ENCODE measurements at places on chromosomes 6 and 20. TPM values are rescaled to one million over a fixed set of nuclear protein-coding genes. Genes with fewer than 3 reads are reported as not detected.

The IL20RA gene
- polyA plus RNA-seq = 8.6 TPM

DNA sequence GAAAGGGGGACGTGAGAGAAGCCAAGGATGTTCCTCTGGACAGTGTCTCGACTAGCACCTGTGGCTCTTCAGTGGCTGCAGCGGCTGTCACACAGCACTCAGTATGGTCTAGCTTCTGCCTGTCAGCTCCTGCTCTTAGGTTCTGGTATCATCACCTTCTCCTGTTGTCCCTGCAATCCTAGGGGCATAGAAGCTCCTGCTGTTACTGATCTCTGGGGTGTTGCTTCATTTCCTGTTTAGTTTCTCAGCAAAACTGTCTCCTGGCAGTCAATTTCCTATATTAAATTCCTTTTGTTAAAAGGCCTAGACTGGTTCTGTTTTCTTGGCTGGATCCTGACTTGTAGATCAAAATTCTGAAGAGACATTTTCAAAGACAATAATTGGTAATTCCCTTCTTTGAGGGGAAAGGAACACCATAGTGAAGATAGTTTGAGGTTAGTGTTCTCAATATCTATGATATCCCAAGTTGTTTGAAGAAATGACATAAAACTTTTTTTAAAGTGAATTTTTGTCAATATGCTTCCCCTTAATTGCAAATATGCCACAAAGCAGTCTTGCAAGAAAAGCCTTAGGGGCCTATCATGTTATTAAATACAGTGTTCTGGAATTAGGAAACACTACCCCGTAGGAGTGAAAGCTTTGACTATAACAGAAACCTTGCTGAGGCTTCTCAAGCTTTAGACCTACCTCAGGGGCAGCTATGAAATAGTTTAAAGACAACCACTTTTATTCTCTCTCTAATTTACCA, 148.5 kb downstream of the KIF6 start:
- no peak overlapping the region for H3K4me3 ChIP-seq
- no peaks in the 10 kb centered on the region for H3K36me3 ChIP-seq
- no peaks in the 10 kb centered on the region for H3K4me1 ChIP-seq
- H3K27me3 ChIP-seq = no peaks in the 10 kb centered on the region

The SPDEF gene
- polyA plus RNA-seq = 11.8 TPM

- H3K27me3 ChIP-seq = no peaks in the 10 kb centered on the region
- DNase-seq = no peak
- no peak overlapping the region for H3K4me3 ChIP-seq
- no peaks in the 10 kb centered on the region for H3K36me3 ChIP-seq
- no peak overlapping the region for H3K27ac ChIP-seq
Measured at GRCh38 chr6:163327165-163327880, 87.2 kb upstream of the QKI start.

DNA sequence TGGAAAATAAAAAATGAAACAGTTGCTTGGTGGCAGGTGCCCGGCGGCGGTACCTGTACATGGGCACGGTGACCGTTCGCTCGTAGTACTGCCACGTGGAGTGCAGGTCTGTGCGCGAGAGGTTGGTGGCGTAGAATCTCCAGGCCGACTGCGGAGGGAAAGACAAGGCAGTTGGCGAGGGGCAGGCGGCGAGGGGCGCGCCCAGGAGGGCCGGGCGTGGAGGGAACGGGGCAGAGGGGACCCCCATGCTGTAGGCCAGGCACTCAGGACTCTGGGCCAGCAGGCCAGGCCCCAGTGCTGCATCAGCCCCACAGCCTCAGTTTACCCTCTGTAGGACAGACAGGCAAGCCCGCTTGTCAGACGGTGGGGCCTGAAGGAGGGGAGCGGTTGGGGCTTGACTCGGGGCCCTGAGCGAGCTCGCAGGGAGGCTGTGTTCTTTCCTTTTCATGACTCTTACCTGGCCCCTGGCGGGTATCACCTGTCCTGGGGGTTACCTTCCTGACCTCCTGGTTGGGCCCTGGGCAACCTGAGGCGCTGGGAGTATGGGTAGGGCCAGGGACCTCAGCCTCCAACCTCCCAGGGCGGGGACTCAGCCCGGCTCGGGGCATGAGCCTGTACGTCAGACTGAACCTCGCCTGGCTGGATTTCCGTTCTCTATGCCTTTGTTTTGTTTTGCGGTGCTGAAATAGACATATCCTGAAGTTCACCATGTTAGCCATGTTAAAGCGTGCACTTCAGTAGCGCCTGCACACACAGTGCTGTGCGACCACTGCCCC, 38.5 kb downstream of the KCNQ2 start:
- H3K4me3 ChIP-seq = no peak overlapping the region
- peaks cover 3% of the 10 kb centered on the region for H3K4me1 ChIP-seq
- no peak overlapping the region for H3K27ac ChIP-seq

DNA sequence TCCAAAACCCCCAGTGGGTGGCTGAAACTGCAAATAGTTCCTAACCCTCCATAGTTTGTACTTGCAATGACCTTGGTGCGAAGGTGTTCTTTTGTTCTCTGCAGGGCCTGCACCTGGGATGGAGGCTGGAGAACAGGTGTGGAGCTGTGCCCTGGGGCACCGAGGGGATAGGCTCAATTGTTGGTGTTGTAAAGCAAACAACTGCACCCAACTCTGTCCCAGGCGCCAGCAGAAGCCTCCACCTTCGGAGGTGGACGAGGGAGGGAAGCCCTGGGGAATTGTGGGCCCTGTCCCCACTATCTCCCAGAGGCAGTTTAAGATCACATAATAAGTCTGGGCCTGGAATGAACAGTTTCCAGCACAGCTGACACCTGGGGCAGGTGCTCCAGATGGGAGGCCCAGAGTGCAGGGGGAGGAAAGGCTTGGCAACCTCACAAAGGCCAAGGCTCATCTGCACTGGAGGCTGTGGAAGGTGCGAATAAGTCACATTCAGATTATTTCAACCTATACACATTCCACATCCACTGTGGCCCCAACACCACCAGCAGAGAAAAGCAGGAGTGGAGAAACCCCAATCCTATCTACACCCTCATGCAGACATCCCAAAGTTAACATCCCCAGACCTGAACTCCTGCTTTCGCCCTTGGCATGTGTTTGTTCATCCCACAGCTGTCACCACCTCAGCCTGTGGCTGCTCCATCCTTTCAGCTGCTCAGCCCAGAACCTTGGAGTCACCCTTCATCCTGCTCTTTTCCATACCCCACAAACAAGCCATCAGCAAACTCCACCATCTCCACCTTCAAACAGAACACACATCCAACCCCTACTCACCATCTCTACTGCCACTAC, 12.3 kb upstream of the CBFA2T2 start:
- H3K4me1 ChIP-seq = no peaks in the 10 kb centered on the region
- no peak for DNase-seq
- H3K36me3 ChIP-seq = no peaks in the 10 kb centered on the region
- H3K4me3 ChIP-seq = no peak overlapping the region
- no peak overlapping the region for H3K27ac ChIP-seq
- no peaks in the 10 kb centered on the region for H3K27me3 ChIP-seq

The TCP1 gene
- polyA plus RNA-seq = 109 TPM

GRCh38 chr6:14735956-14736486, 509.8 kb upstream of the JARID2 start:
- H3K36me3 ChIP-seq = no peaks in the 10 kb centered on the region
- H3K27me3 ChIP-seq = no peaks in the 10 kb centered on the region
- no peak for DNase-seq
- no peak overlapping the region for H3K27ac ChIP-seq
- peaks cover 6% of the 10 kb centered on the region for H3K4me1 ChIP-seq

DNA sequence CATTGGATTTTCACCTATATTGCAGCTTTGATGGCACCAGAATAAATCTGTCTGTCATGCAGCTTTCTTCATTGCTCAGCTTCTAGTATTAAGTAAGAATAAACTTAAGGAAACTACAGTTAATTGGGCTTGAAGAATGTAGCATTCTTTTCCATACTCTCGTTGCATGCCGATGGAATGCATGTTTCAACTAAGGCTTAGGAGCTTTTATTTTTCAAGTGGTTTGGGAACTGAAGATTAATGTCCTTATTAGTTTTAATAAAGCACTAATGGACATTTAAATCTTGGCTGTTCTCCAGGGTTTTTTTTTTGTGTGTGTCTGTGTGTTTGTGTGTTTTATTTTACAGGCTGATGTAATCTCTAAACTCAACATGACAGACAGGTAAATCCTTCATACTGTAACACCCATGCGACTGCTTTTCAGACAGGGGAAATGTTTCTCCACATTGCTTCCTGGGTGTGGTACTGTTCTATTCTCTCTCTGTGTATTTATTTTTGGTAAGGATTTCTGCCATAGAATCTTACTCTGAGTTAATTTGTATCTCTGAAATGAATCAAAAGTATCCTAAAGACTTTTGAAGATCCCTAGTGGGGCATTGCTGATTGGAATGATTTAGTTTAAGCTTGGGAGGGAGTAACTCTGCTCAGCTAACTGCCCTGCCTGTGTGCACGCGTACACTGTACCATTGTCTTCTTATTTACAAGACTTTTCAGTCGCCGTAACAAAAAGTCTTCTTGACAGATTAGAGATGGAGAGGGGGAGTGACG, 38.0 kb downstream of the SLC9A8 start:
- H3K36me3 ChIP-seq = peaks cover 9% of the 10 kb centered on the region
- no peak overlapping the region for H3K27ac ChIP-seq
- DNase-seq = peak; percentile 21
- peaks cover 2% of the 10 kb centered on the region for H3K4me1 ChIP-seq

GRCh38 chr6:149031859-149032598, 285.2 kb downstream of the UST start:
- H3K36me3 ChIP-seq = peaks cover 2% of the 10 kb centered on the region
- H3K4me1 ChIP-seq = peaks cover 14% of the 10 kb centered on the region
- no peaks in the 10 kb centered on the region for H3K27me3 ChIP-seq
- H3K4me3 ChIP-seq = no peak overlapping the region
- H3K27ac ChIP-seq = peak overlapping the region; percentile 42

DNA sequence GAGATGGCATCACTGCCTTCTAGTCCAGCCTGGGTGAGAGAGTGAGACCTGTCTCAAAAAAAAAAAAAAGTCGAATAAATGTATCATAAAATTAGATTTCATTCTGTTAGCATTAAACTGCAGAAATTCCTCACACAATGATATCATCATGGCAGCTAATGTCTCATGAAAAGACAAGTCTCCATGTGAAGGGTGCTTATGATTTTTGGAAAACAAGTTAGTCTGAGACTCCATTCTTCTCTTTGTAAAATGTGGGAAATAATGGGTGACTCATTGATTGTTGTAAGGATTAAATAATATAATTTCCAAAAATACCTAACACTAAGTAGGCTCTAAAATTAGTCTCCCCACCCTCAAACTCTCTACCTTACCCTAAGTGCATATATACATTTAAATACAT, 49.6 kb upstream of the CDYL start:
- no peak overlapping the region for H3K27ac ChIP-seq
- no peaks in the 10 kb centered on the region for H3K27me3 ChIP-seq
- no peak for DNase-seq
- H3K4me3 ChIP-seq = no peak overlapping the region
- no peaks in the 10 kb centered on the region for H3K4me1 ChIP-seq

The ADTRP gene
- 3.9 TPM for polyA plus RNA-seq

- DNase-seq = no peak
- H3K27ac ChIP-seq = no peak overlapping the region
- H3K27me3 ChIP-seq = no peaks in the 10 kb centered on the region
- H3K4me1 ChIP-seq = no peaks in the 10 kb centered on the region
- H3K36me3 ChIP-seq = no peaks in the 10 kb centered on the region
- H3K4me3 ChIP-seq = no peak overlapping the region
Measured at GRCh38 chr6:52201493-52201892, 15.3 kb downstream of the IL17A start.

DNA sequence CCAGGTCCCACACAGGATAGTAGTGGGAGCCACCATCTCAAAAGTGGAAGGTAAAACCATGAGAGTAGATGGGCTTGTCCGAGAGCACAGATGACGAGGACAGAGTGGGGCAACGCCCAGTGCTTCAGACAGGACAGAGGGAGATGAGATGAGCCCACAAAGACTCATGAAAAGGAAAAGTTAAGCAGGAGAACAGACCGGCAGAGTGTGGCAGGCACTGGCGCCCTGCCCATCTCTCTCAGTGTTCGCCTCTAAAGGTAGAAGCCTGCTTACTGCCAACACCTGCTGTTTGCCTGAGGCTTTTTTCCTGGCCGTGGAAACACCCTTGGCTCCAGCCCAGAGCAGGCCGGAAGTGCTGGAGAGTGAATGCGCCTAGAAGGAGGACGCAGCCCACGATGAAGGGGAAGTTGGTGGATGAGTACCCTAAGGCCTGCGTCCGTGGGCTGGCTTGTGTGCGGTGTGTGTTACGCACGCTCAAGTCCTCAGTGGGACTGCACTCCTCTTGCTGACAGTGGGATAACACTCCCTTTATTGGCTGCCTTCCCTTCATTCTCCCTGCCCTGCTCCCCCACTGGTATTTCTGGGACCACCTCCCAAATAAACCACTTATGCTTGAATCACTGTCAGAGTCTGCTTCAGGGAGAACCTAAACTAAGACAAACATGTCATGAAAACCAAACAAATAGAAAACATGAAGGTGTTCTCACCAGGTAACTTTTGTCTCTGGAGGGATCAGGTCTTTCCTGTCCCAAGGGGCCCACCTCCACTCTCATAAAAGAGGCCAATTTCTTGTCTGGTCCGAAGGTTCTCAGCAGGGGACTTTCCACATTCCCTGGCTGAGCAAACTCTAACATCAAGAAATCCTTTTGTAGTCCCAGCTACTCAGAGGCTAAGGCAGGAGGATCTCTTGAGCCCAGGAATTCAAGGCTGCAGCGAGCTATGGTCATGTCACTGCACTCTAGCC, 9.1 kb upstream of the FOXP4 start:
- no peak overlapping the region for H3K4me3 ChIP-seq
- H3K4me1 ChIP-seq = peaks cover 3% of the 10 kb centered on the region

DNA sequence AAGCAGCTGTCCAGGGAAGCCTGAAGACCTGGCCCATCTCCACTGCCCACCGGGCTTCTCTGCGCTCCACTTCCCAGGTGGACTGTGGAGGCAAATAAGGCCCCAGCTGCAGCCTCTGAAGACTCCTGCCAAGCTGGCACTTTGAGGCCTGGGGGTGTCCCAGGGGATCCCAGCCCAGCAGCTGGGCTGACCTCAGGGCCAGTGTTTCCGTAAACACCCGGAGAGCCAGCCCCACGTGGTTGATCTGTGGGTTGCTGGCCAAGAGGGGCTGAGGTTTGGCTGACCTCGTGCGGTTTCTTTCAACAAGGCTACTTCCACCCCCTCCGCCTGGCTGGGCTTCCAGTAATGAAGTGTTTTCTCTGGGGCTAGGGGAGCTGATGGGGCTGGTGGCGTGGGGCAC, 12.4 kb upstream of the CCN5 start:
- no peaks in the 10 kb centered on the region for H3K36me3 ChIP-seq
- H3K4me3 ChIP-seq = no peak overlapping the region
- H3K4me1 ChIP-seq = peaks cover 7% of the 10 kb centered on the region
- no peak overlapping the region for H3K27ac ChIP-seq

GRCh38 chr6:167721291-167721690, 105.4 kb upstream of the AFDN start:
- no peak overlapping the region for H3K27ac ChIP-seq
- no peaks in the 10 kb centered on the region for H3K27me3 ChIP-seq
- H3K36me3 ChIP-seq = no peaks in the 10 kb centered on the region
- no peak overlapping the region for H3K4me3 ChIP-seq
- no peak for DNase-seq
- no peaks in the 10 kb centered on the region for H3K4me1 ChIP-seq
